ENCODE measurements at places on chromosomes 12 and 14.
A peak's percentile ranks its signal among the peaks of the same experiment; 100 is the strongest.

DNA sequence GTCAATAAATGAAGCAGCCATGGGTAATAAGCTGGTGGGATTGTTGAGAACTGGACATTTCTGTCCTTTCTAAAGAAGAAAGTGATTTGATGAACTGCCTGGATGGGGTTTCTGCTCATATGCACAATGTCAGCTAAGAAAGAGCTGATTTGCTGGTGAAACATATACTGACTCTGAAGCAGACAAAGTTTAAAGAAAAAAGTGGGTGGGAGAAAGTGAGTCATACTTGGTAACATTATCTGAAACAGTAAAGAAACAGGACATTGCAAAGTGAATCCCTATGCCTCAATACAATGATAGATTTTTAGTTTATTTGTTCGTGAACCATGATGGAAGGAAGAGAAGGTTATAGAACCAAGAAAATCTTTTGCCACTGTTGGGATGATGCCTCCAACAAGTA is 95.6 kb upstream of the DNM1L start:
- DNase-seq: no peak

DNA sequence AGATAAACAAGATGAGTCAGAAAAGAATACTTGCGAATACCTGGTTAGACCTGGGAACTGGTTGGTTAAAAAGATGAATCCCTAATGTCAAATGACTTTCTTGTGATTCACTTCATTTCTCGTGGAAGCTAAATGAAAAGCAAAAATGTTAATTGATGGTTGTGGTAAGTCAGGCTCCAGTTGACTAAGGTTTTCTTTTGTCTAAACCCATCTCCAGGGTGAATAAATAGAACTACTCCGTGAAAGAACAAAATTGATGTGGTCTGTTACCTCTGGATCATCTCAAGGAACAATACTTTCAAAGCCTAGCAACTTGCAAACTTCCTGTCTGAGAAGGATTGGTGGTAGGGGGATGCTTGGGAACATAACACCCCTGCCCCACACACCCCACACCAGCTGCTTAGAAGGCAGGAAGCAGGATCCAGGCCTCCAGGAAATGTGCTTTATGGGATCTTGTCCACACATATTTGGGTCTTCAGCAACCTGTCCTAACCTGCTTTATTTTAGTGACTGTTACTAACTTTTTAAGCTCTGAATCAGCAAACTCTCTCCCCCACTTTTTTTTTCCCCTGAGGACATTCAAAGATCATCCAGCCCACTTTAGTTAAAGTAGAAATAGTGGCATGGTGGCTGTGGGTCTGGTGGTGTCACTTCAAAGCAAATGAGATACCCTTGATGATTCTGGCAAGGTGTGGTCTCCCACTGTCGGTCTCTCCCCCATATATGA is 60.4 kb upstream of the PTHLH start:
- no peak for DNase-seq

- DNase-seq: no peak
Observed at GRCh38 chr14:30005114-30005808, 77.6 kb upstream of the PRKD1 start.

- no peak for DNase-seq
Observed at GRCh38 chr12:15372352-15372751, 50.0 kb downstream of the PTPRO start.

- no peak for DNase-seq
Observed at GRCh38 chr12:31321186-31321896, 4.6 kb downstream of the SINHCAF start.

GRCh38 chr14:52241087-52241793 is 26.3 kb upstream of the PTGDR start:
- no peak for DNase-seq

DNA sequence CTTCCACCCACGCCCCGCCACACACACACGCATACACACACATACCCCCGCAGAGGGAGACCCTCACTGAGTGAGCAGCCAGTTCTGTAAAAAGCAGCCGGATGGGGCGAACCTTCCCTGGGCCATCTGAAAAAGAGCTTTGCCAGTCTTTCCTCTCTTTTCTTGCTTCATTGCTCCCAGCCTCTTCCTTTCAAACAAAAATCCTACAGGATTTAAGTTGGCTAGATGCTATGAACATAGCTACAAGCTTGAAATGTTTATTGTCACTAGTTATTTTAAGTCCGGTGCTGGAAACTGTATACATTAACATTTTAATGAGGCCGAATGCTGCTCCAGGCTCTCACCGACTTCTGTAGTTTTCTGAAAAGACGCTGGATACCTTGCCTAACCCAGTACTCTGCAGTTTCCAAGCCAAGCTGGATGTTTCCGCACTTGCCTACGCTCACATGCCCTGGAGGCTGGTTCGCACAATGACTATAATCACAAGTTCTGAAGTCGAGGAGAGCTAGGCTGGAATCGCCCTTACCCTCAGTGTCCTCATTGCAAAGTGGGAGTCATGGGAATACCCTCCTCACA is 39.2 kb downstream of the LTBP2 start:
- DNase-seq: peak; percentile 63

DNA sequence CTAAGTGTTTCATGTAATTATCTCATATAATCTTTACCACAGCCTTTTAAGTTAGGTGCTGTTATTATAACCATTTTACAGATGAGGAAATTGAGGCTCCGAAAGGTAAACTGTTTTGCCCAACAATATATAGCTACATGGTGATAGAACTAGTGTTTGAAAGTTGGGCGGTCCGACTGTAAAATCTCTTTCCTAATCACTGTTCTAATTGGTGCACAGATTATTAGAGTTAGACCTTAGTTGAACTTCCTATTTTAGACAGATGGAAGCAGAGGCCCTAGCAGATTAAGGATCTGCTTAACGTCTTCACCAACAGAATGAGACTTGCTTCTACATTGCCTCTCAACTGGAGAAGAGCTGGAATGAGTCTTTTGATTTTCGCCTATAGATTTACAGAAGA is 30.0 kb upstream of the DUSP6 start:
- no peak for DNase-seq

DNA sequence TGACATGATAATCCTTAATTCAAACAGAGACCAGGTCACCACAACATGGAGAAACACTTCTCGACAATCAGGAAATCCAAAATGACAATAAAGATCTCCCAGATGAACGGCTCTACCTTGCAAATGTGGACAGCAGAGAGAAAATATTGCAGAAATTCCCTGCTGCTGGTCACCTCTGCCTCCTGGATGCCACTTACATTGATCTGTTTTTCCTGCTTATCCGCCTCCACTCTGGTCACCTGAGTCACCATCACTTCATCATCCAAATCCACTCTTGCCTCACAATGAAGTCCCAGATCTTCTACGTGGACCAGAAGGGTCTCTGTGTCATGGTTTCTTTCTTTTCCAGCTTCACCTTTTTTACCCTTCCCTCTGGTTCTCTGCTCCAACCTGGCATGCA is 21.1 kb downstream of the TTC9 start:
- no peak for DNase-seq

DNA sequence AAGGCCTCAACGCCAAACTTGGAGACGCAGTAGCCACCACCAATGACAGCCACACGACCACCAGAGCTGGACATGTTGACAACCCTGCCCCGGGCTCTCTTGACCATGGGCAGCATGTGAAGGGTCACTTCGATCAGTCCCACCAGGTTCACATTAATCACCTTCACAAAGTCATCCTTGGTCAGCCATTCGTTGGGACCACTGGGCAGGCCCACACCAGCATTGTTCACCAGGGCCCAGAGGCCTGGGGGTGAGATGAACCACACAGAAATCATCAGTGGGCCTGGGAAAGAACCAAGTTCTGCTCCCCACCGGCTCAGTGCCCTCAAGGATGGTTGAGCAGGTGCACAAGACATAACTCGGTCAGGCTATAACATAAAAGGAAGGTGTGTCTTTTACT is 4.0 kb downstream of the SDR9C7 start:
- DNase-seq: no peak

- no peak for DNase-seq
Observed at GRCh38 chr12:202081-202731, 11.8 kb downstream of the SLC6A12 start.

DNA sequence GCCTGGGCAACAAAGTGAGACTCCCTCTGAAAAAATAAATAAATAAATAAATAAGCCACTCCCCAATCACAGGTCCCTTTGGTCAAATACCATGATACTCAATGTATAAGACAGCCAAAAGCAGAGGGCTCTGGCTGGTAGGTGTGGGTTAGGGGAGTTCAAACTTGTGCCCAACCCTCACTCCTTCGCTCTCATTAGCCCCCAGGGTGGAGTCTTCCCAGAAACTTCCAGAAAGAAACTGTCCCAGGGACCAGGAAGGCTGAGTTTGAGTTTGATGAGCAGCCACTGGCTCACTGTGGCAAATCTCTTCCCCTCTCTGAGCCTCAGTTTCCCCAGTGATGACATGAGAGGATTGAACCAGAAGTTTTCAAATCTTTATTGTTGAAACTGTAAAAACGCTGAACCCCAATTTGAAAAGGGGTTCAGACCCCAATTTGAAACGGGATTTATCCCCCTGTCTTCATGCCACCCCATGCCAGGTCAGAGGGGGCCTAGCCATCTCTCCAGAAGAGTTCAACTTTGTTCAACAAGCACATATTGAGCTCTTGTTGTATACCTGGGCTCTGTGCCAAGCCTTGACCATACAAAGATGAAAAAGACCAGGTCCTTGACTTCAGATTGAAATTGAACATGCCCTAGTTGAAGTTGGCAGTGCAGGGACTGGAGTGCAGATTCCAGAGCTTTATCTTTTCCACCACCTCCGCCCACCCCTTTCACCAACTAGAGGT is 9.1 kb upstream of the FAM222A start:
- DNase-seq: no peak

- DNase-seq: no peak
Observed at GRCh38 chr14:95143808-95144620, 13.3 kb downstream of the DICER1 start.

DNA sequence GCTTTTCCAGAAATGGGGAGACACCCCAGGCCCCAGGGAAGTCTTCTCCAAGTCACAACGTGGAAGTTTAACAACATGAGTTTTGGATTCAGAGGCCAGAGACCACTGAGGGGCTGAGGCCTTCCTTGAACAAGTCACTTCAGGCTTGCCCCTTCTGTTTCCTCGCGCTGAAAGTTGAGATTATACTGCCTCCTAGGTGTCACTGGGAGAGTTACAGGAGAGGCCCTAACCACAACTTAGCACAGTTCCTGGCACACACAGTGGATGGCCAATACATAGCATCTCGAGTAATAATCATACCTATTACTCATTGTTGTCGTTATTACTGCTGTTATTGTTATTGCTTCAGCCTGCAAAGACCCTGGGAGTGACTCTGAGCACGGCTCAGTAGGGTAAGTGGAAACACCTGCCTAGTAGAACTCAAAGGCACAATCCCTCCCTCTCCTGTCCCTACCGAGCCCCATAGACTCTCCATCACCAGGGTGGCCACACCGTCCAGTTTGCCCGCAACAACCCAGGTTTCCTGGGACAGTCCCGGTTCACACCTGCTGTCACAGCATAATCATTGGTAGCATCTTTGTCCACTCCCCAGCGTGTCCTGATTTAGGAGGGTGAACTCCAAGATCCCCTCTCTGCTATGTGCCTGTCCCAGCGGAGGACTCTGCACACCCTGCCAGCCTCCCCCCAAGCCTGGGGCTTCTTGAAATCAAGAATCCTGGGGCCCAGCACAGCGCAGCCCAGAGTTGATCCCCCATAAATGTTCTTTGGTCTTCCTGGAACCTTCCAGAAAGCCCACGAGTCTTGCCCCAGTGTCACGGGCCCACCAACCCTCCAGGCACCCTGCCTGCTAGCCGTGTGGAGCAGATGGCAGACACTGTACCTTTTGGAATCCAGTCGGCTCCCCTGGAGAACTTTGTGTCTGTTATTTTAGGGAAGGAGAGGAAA is 85.0 kb downstream of the SYNE3 start:
- peak; percentile 47 for DNase-seq
